HFFc6 (cell line): ENCODE measurements at places on chromosomes 1 and 21. TPM values are rescaled to one million over a fixed set of nuclear protein-coding genes. Genes with fewer than 3 reads are reported as not detected.

- DNase-seq: no peak
These were observed 2.2 kb upstream of the PAPPA2 start for GRCh38 chr1:176460544-176461336.

- DNase-seq: no peak
These were observed 10.2 kb downstream of the C1orf216 start for GRCh38 chr1:35708441-35708921.

DNA sequence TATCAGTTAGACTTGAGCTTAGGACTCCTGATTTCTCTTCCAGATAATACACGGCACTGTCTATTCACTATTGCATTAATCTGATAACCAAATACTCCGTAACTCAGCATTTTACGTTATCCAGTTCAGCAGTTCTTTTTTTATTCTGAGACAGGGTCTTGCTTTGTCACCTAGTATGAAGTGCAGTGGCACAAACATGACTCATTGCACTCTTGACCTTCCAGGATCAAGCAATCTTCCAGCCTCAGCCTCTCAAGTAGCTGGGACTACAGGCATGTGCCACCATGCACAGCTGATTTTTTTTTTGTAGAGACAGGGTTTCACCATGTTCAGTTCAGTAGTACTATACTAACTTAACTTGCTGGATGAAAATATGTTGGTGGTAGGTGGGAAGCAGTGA lies 156.4 kb downstream of the PATJ start:
- DNase-seq: no peak

- peak; percentile 16 for DNase-seq
These were observed 147.2 kb downstream of the RASAL2 start for GRCh38 chr1:178241057-178241456.

GRCh38 chr1:40742363-40743061 lies 41.1 kb upstream of the KCNQ4 start:
- no peak for DNase-seq

DNA sequence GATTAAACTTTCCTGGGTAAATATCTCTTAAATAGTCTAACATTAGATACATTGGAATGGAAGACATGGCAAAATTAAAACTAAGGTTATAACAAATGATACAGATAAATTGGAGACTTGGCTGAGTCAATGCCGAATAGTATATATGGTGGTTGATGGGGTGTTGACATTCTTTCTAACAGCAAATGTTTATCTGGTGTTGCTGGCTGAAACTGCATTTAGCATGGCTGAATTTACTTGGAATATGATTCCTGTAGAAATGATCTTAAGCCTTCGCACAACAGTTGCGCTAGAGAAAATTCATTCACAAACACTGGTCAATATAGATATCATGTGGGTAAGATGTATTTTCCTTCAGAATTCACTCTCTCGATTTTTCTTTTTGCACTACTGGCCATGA lies 646.0 kb upstream of the CXADR start:
- DNase-seq: no peak

- no peak for DNase-seq
These were observed 153.9 kb upstream of the SPAG17 start for GRCh38 chr1:118338936-118339335.

GRCh38 chr1:64515427-64515826 lies 45.5 kb downstream of the CACHD1 start:
- peak; percentile 53 for DNase-seq

DNA sequence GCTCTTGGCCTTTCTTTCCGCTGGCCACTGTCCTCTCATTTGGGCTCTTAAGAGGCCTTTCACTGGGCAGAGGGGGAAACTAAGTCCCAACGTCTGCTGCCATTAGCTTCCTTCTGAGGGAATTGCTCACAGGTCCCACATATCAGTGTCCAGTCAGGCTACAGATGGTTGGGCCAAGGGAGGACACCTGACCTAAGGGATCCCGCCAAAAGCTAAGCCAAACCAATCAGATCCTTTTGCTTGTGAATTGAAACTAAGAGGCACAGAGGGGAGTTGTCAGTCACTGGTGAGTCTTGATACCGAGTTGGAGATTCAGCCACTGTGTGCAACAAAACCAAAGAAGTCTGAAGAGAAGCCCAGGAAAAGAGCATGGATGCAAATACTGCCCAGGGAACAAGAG lies 5.7 kb upstream of the NT5C1A start:
- no peak for DNase-seq

GRCh38 chr1:184691719-184692324 lies 62.8 kb downstream of the EDEM3 start:
- DNase-seq: peak; percentile 49

- no peak for DNase-seq
These were observed 454.1 kb upstream of the USP24 start for GRCh38 chr1:55669293-55669692.

GRCh38 chr1:237269938-237270337 lies 228.0 kb downstream of the RYR2 start:
- no peak for DNase-seq

DNA sequence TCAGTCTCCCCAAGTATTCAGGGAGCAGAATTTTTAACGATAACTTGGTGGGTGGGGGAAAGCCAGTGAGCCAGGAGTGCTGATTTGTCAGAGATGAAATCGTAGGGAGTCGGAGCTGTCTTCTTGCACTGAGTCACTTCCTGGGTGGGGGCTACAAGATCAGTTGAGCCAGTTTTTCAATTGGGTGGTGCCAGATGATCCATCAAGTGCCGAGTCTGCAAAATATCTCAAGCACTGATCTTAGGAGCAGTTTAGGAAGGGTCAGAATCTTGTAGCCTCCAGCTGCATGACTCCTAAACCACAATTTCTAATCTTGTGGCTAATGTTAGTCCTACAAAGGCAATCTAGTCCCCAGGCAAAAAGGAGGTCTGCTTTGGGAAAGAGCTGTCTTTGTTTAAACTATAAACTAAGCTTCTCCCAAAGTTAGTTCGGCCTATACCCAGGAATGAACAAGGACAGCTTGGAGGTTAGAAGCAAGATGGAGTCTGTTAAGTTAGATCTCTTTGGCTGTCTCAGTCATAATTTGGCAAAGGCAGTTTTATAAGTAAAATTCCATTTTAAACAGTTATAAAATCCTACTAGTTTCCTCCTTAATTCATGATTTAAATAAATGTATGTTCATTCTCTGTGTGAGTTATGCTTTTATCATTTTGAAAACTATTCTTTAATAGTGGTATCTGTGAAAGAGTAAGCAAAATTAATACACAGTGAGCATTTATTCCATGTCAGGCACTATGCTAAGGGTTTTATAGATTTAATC lies 51.7 kb downstream of the SLC16A1 start:
- DNase-seq: peak; percentile 94

DNA sequence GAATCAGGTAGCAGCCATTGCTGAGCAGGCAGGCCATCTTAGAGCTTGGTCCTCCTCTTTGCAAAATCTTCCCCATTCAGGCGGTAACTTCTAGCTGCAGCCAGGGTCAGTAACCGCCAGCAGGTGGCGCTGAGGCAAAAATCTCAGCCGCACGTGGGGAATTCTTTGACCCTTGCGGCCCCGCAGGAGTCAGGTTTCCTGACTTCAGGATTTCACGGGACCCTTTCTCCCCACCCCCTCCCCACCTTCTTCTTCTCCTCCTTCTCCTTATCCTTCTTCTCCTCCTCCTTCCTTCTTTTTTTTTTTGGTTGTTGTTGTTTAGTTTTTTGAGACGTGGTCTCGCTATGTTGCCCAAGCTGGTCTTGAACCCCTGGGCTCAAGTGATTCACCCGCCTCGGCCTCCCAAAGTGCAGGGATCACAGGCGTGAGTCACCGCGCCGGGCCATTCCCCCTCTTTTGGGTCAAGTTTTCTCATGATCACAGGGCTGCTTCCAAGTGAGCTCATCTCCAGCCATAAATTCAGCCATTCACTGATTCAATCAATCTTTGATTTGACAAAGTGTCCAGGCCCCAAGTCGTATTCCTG lies 33.4 kb upstream of the TENT5B start:
- peak; percentile 52 for DNase-seq

DNA sequence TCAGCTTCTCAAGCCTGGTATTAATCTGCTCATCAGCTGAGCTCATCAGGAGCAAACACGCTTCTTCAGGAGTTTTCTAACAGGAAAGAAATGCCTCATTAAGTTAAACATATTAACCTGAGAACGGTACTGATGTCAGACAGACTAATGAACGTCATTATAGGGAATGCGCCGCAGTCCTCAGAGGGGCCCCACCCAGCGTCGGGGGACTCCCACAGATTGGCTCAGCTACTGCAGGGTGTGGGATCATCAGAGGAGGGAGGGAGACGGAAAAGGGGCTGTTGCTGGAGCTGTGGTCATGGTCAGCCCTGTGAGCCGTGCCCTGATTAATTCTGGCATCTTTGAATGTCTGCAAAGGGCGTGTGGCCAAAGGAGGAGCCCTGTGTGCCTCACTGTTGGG lies 348.5 kb downstream of the PTPRU start:
- no peak for DNase-seq

GRCh38 chr1:56382929-56383328 lies 196.4 kb downstream of the PLPP3 start:
- DNase-seq: no peak

- DNase-seq: no peak
These were observed 94.3 kb downstream of the GLUL start for GRCh38 chr1:182297335-182297734.

- DNase-seq: peak; percentile 94
These were observed 166.3 kb downstream of the TRIM33 start for GRCh38 chr1:114344656-114345055.

Gene CFAP141
- total RNA-seq: not detected in 3 replicates

Gene AMY1C
- total RNA-seq: not detected in 3 replicates

Gene CD5L
- total RNA-seq: not detected in 3 replicates

Gene NCF2
- total RNA-seq: 0.81 to 1.4 TPM (median 1.3 TPM) in 3 replicates

Gene LENEP
- total RNA-seq: not detected in 3 replicates
